ENCODE measurements at places on chromosomes 1 and 21.

DNA sequence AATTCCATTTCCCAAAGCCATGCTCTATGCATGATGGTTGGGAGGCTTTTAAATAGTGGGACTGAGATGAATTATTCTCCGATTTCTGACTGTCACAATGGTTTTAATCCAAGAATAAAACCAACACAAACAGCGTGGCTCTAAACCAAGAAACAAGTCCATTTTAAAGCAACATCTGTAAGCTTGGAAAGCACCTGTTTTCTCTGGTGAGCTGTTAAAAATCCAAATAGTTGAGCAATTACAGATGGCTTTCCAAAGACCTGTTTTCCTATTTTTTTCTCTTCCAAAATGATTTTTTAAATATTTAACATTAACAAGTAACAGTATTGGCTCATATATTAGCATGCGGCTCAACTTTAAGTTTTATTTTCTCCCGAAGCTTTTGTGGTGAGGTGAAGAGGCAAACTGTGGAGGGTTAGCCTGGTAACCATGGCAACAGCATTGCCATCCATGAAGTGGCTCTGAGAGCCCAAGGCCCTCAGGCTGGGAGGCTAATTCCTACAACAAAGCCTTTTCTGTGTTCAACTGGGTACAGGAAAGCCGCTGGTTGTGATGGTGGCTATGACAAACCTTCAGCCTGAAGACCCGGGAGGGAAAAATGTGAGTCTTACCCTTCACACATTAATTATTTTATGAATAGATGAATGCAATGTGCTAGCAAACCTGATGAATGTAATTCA is 56.7 kb upstream of the B3GALT5 start:
- no peak for DNase-seq

DNA sequence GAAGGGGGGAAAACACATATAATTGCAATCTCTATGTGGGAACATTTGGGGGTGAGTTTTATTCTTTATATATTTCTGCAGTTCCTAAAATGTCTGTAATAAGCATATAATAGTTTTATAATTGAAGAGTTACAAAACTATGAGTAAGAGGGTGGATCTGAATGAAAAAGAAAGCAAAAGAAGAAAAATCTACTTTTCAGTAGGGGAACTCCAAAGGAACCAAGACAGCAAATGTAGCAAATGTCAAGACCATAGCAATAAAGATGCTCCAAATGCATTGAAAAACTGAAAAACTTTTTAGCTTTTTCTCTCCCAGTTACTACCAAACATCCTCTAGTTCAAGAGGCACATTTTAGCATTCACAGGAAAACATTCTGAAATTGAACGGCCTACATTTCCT is 434.8 kb downstream of the LMO4 start:
- DNase-seq: no peak

- DNase-seq: no peak
Measured at GRCh38 chr1:229027622-229028182, 243.2 kb upstream of the RAB4A start.

DNA sequence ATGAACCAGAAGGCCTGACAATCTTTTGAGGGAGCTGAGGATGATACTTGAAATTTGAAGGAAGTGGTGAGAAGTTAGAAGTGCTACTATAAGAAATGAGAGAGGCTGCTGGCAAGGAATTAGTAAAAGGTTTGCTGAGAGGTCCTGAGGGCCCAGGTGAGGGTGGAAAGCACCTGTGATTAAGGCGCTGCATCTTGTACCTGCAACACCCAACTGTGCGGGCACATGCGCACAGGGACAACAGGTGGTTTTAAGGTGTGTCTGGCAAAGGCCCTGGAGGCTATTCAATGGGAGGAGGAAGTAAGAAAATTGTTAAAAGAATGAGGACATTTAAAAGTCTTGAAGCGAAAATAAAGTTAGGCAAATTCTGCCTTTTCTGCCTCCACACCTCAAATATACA is 349.3 kb downstream of the RGS7 start:
- no peak for DNase-seq

DNA sequence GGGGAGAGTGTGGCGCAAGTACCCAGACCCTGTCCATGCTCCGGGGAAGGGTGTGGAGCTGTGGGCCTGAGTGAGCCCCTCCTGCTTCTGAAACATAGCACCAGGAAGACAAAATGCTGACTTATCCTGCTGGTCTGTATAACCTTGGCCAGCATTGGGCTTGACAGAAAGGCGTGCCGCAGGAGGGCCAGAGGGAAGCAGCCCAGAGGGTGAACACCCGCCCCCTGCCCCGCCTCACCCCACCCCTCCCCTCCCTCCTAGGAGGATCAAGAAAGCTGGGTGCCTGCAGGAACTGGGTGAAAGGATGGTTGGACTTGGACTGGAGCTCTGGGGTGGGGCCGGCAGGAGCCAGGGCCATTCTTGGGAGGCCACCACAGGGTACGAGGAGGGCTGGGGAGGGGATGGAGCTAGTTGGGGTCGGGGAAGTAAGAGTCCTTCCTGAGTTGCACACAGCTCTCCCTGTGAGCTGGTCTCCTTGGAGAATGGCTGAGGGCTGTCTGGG is 27.1 kb downstream of the PTPRF start:
- no peak for DNase-seq

- no peak for DNase-seq
Measured at GRCh38 chr1:59230622-59231021, 66.3 kb upstream of the FGGY start.

DNA sequence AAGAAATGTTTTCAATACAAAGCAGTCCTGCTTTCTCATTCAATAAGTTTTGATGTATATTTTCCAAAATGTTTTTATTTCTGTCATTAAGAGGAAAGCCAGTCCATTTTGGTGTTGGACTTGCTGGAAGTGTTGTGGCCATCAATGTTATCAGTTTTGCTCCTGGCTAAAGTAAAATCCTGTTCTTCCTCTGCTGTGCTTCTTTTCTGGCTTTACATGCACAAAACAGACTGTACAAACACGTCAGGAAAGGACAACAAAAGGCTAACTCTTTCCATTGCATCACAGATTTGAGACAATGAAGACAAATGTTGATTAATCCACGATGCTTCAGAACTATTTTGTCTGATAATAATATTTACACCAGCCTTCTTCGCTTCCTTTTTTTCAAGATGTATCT is 735.4 kb downstream of the LTN1 start:
- no peak for DNase-seq

GRCh38 chr1:23475134-23475628 is 8.8 kb downstream of the ASAP3 start:
- DNase-seq: no peak

GRCh38 chr1:226582966-226583365 is 34.4 kb downstream of the STUM start:
- DNase-seq: no peak

GRCh38 chr1:156389311-156389710 is 20.3 kb downstream of the RHBG start:
- no peak for DNase-seq

DNA sequence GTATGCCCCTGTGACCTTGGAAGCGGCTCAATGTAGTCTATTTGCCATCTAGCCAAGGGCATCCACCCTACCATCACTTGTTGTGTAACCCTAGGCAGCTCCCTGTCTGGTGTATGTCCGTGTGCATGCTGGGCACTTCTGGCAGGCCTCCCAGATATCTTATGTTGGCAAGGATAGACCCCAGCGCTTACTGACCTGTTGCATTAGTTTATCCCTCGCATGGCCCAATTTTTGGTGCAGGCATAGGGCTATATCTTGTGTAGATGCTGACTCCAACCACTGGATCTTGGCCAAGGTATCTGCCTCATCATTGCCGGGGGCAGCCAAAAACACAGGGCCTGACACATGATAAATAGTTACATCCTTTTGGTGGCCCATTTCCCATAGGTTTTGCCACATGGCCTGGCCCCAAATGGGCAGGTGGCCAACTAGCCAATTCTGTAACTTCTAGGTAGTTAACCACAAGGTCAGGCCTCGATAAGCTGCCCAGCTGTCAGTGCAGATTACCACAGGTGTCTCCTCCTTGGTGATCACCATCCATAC is 14.0 kb upstream of the TBX19 start:
- no peak for DNase-seq

- DNase-seq: peak; percentile 72
Measured at GRCh38 chr1:203340112-203340790, 10.7 kb downstream of the FMOD start.

- no peak for DNase-seq
Measured at GRCh38 chr1:20445956-20446355, 40.1 kb downstream of the CAMK2N1 start.

GRCh38 chr21:18411565-18411964 is 8.0 kb upstream of the TMPRSS15 start:
- no peak for DNase-seq

GRCh38 chr1:214548988-214549387 is 2.4 kb downstream of the PTPN14 start:
- no peak for DNase-seq

DNA sequence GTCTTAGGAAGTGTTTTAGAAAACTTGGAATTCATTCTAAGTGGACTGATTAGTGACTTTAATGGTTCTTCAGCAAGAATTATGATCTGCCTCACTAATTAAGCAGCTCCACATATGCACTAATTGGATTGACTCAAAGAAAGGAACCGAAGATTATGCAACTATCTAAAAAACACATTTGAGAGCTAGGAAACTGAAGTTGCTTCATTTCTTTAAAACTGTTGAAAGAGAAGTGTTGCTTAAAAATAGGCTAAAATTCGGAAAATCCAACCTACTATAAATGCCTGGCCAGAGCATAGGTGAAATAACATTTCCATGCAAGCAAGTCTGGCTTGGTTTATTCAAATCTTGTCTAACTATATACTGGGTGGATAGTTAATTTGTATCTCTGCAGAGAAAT is 502.9 kb upstream of the ZRANB2 start:
- DNase-seq: no peak

GRCh38 chr1:11245904-11246719 is 16.2 kb downstream of the MTOR start:
- no peak for DNase-seq

- no peak for DNase-seq
Measured at GRCh38 chr1:228308628-228309325, 97.9 kb downstream of the TRIM11 start.

GRCh38 chr1:10438677-10439163 is 8.5 kb downstream of the CENPS start:
- no peak for DNase-seq

DNA sequence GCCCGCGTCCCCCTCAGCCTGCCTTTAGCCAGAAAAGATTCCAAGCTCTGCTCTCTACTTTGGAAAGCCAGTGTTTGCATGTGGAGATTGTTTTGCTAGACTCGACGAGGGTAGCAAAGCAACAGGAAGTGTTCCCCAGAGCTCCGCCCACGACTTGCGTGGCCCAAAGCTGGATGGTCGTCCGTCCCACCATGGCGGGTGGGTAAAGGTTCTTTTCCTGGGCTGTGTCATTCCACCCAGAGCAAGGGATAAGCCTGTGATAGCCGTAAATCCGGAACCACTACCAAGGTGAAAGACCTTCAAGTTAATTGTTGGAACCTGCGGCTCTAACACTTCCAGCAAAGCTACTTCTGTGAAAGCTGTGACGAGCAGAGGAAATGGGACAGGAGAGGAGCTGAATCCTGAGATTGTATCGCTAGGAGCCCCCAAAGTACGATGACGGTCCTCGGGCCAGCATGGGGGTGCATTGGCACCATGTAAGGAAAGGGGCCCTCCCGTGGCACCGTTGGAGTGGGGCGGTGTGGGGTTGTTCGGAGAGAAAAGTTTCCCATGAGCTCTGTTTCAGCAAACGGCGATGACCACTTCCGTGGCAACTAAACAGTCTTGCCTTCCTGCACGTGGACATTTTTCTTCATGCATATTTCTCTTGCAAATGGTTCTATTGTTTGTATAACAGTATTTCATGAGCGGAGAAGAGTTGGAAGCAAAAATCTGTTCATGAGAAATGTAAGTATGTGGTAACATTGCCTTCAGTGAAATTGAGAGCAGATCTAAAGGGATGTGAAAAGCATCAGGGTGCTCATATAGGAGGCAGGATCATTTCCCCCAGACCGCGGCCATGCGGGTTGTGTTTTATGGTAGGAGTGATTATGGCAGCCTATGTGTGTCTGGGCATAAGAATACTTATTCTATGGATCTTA is 8.4 kb downstream of the MX2 start:
- no peak for DNase-seq

DNA sequence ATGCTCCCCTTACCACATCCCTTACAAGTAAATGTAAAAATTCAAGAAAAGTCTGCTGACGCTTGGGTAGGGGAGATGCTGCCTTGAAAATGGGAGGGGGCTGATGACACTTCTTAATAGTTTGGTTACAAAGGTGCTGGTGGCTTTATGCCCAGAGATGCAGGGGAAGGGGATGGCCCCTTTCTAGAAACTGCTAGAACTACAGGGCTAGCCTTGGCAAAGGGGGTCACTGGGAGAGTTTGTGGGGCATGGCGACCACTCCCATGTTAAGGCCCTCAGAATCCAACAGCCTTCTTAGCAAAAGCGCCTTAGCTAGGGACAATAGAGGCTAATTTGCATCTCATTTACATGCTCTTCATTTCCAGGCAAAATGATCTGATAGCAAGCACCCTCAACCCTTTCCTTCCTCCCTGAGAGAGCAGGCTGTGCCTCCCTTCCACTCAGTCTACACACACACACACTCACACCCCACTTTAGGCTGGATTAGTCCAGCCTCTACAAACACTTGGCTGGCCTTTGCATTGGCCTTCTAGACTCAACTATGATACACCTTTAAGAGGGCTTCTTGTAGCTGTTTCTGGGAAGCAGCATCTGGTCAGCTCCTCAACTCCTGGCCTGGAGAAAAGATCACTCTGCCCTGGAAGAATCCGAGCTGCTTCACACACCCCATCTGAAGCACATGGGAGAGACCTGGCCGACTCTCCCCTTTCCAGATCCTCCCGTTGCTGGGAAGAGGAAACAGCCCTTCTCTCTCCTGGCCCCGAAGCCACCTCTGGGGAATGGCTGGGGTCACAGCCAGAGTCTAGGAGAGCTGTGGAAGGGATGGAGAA is 1.7 kb downstream of the SEMA6C start:
- DNase-seq: peak; percentile 74

- DNase-seq: no peak
Measured at GRCh38 chr1:181149326-181150125, 61.0 kb downstream of the IER5 start.

DNA sequence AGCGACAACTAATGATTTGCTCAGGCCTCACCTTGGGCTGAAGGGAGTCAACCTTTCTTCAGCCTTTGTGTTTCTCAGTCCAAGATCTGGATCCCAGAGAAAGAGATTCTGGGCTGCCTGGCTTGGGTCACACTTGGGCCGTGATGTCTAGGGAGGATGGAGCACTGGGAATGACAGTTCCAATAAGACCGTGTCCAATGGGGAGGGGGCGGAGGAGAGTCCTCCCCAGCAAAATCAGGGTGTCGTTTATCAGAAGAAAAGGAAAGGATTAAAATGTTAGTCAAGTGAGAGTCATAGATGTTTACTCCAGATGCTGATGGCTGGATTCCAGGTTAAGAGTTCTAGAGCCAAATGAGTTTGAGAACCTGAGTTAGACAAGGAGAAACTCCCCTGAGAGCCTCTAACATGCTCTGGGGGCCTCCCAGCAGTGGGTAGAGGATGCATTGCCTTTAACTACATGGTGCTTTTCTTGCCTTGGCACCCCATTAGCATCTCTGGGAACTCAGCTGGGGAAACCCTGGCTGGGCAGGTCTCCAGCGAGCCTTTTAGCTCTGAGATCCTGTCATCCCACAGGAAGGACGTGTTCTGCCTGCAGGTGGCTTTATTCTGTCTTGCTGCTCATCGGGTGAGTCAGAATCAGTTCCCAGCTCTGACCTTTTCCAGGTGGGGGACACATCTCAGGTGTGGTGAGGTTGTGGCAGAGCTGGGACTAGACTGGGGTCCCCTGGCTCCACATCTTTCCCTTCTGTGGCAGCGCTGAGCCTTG is 22.2 kb downstream of the NIPAL3 start:
- DNase-seq: no peak

GRCh38 chr1:106072909-106073600 is 983.4 kb upstream of the PRMT6 start:
- no peak for DNase-seq

Measured in right forelimb (tissue), 1 donor.